ENCODE measurements at places on chromosomes 7 and 10.

GRCh38 chr10:127357265-127357664 lies 160.9 kb upstream of the INSYN2A start:
- DNase-seq = no peak

DNA sequence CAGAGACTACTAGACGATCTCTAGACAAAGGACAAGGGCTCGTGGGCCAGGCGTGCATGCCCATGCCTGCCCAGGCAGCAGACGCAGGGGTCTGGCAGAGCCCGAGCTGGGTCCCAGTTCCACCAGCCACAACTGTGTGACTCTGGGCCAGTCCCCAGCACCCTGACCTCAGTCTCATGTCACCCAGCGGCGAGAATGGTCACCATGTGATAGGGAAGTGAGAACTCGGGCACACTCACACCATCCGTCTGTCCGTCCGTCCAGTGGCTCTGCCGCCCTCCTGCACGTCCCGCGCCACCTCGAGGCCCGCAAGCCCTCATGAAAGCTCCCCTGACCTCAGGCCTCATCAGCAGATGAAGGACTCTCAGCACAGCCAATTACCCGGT lies 280.0 kb downstream of the ELFN1 start:
- no peak for DNase-seq

GRCh38 chr7:107816011-107816566 lies 13.1 kb upstream of the SLC26A3 start:
- DNase-seq = no peak

GRCh38 chr10:11610826-11611247 lies 613 bp downstream of the USP6NL start:
- no peak for DNase-seq
